ENCODE measurements at places on chromosomes 7 and 10.

DNA sequence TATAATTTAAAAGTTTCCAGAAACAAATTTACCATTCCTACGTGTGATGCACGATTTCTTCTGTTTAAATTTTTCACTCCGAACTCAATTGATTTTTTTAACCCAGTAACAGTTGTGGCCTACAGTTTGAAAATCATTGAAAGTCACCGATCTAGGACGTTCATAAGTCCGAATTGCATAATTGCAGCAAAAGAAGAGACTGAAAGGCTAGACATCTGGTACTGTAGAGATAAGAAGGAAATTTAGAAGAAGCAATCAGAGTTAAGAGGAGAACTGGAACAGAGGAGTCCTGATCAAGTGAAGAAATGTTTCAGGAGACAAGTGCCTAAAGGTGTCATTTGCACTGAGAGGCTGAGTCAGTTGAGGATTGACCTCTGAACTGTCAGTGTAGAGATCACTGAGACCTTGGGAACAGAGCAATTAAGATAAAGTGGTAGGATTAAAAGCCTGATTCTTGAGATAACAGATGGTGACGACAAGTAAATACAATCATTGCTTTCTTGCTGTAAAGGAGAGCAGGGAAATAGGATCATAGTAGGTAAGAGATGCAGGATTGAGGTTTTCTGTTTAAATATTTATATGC, 73.5 kb downstream of the ZFAND4 start:
- no peak for DNase-seq

DNA sequence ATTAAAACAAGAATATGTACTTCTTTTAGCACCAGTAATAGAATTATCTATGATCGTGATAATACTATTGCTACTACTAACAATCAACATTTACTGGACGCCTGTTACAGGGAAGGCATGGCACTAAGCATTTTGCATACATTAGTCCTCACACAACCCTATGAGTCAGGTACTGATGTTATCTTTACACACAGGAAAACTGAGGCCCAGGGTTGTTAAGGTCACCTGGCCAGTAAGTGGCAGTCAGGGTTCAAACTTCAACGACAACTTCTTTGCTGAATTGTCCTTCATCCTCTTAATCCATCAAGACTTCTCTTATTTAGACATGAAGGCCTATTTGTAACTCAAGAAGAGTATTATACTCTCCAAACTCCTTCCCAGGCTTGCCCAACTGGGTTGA, 41.9 kb upstream of the ACSL5 start:
- no peak for DNase-seq

DNA sequence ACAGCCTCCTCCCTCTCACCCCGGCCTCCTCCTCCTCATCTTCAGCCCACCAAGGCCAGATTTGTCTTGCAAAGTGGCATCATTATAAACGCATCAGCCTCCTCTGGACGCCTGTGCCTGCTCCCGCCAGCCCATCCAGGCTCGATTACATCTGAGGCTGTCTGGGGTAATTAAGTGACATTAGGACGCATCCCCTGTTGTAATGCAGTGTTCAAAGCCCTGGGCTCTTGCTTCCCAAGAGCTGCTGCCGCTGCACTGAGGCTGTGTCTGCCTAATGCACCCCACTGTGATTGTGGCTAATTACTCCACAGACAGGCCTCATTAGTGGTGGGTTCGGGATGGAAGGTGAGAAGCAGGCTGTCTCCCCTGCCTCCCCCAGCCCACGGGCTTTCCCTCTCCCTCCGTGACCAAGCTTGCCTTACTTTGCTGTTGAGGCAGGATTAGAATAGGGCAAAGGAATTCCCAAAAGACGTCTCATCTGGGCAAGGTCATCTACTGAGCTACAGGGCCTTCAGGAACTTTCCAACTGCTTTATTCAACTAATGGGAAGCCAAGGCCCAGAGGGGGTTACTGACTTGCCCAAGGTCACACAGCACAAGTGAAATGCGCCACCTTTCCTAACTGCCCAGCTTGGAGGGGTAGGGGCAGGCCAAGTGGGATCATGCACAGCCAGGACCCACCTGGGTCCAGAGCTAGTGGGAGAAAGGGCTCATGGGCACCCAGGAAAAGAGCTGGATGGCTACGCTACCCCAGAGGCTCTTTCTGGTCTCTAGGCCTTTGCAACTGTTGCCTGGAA, 66.2 kb upstream of the PCBD1 start:
- DNase-seq, result no peak

DNA sequence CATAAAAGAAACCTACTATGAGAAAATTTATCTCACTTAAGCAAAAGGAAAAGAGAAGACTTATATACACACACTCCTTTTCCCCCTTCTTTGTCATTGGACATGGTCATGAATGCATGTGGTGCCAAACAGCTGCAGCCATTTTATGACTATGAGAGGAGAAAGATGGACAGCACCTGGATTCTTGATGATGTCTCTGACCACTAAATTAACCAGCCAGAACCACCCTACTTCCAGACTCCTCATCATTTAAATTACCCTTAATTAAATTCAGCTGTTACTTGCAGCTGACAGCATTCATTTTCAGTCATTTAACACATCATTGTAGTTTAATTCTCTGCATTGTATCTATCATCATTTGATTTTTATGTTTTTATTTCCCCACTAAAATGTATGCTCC, 379.0 kb upstream of the HPS1 start:
- no peak for DNase-seq
